ENCODE measurements at places on chromosomes 1 and 21. TPM values are rescaled to one million over a fixed set of nuclear protein-coding genes. Genes with fewer than 3 reads are reported as not detected.

GRCh38 chr1:151472856-151473731 is 13.8 kb upstream of the POGZ start:
- H3K27ac ChIP-seq = peak overlapping the region; percentile 53
- H3K36me3 ChIP-seq = no peaks in the 10 kb centered on the region
- peak; percentile 62 for DNase-seq
- peaks cover 3% of the 10 kb centered on the region for H3K27me3 ChIP-seq

The PDE4B gene
- 38.3 TPM for total RNA-seq

DNA sequence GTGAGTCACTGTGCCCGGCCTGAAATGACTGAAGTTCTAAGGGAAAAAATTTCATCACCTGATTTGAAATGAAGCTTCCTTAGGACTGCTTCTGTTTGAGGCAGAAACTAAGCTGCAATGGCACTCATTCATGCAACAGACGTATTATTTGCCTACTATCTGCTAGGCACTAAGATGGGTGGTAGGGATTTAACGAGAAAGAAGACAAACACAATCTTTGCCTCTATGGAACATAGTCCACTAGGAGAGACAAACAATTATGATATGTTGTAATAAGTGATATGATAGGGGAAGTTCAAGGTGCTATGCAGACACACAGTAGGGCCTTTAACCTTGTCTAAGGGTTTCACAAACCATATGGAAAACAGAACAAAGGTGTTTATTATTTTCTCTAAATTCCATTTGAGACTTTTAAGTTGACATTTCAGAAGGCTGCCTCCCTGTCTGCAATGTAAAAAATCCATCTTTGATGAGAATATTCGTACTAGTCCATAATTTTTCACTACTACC is 11.3 kb downstream of the LIX1L start:
- H3K36me3 ChIP-seq = peaks cover 16% of the 10 kb centered on the region
- H3K4me1 ChIP-seq = peaks cover 23% of the 10 kb centered on the region
- no peak overlapping the region for H3K27ac ChIP-seq
- no peaks in the 10 kb centered on the region for H3K27me3 ChIP-seq

DNA sequence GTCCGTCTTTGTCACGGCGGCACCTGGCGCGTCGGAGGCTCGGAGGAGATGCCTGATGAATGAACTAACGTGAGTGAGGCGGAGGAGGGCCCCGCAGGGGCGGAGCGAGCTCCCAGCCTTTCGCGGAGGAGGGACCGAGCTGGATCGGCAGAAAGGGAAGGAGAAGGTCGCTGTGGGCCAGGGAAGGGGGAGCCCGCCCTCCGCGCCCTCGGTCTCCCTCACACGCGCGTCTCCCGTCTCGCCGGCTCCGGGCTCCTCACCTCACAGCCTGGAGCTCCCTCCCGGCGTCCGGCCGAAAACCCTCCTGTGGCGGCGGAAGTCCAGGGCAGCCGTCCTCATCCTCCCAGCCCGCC is 519 bp downstream of the ZNF496 start:
- peaks cover 17% of the 10 kb centered on the region for H3K36me3 ChIP-seq
- no peaks in the 10 kb centered on the region for H3K27me3 ChIP-seq
- DNase-seq = peak; percentile 85

- no peak overlapping the region for H3K27ac ChIP-seq
- H3K27me3 ChIP-seq = no peaks in the 10 kb centered on the region
- H3K36me3 ChIP-seq = no peaks in the 10 kb centered on the region
- no peak overlapping the region for H3K4me3 ChIP-seq
Measured at GRCh38 chr1:73998348-73998959, 199.5 kb downstream of the LRRIQ3 start.

The IFI44L gene
- 38.3 TPM for total RNA-seq

Measured in activated CD4-positive, alpha-beta memory T cell treated with anti-CD3 and anti-CD28 coated beads for 36 hours (primary cell).